Cerebellum (tissue), 4 donors: ENCODE measurements at places on chromosomes 16 and 17.

DNA sequence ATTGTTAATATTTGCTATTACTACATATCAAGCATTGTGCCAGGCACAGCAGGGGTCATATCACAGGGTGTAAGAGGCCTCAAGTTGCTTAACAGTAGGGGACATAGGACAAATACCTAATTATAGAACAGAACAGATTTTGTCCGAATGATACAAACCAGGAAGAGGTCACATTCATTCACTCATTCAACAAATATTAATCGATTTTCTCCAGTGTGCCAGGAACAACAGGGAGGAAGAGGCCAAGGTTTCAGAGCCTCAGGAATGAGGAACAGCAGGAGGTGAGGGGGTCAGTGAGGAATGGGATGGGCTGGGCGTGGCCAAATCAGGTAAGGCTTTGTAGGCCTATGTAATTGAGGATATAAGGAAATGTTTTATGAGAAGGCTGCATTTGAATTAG, 11.2 kb upstream of the CHST4 start:
- DNase-seq = no peak

GRCh38 chr16:89453501-89454321, 36.6 kb downstream of the ANKRD11 start:
- DNase-seq = no peak

DNA sequence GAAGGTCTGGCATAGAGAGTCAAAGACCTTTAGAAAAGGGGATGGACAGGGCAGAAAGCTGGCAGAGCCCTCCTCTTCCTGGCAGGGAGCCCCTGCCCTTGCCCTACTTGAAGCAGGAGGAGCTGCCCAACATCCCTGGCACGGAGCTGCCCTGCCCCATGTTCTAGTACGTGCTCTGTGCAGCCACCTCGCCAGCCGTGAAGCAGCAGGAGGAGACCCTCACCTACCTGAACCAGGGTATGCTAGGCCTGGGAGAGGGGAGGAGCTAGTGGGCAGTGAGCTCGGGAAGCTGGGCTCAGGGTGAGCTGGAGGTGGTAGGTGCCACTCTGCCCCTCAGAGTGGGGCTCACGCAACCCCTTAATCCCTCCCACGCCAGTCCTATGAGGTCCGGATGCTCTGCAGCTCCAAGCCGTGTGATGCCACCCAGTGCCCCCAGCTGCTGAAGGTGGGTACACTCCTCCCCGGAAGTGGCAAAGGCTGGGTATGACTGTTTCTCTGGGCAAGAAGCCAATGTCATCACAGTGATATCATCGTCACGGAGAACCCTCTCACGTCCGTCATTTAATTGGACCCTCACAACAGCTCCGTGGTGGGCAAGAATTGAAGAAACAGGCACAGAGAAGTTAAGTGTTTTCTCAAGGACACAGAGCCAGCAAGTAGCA, 12.7 kb upstream of the STAC2 start:
- DNase-seq = peak; percentile 43

DNA sequence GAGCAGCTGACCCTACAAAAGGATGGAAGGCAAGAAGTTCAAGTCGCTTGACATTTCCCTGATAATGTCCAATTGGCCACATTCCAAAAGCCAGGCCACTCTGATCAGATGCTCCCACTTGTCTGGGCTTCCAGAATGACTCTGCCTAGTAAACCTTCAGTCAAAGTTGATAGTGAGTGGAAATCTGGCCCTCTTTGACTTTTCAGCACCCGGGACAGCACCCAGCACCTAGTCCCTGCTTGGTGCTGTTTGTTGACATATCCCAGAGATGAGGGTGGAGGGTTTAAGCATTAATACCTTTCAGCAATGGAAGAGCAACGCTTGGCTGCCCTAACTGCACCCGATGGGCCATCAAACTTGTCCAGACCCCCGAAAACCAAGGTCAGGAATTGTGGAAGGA, 131.3 kb downstream of the AIPL1 start:
- DNase-seq = no peak

DNA sequence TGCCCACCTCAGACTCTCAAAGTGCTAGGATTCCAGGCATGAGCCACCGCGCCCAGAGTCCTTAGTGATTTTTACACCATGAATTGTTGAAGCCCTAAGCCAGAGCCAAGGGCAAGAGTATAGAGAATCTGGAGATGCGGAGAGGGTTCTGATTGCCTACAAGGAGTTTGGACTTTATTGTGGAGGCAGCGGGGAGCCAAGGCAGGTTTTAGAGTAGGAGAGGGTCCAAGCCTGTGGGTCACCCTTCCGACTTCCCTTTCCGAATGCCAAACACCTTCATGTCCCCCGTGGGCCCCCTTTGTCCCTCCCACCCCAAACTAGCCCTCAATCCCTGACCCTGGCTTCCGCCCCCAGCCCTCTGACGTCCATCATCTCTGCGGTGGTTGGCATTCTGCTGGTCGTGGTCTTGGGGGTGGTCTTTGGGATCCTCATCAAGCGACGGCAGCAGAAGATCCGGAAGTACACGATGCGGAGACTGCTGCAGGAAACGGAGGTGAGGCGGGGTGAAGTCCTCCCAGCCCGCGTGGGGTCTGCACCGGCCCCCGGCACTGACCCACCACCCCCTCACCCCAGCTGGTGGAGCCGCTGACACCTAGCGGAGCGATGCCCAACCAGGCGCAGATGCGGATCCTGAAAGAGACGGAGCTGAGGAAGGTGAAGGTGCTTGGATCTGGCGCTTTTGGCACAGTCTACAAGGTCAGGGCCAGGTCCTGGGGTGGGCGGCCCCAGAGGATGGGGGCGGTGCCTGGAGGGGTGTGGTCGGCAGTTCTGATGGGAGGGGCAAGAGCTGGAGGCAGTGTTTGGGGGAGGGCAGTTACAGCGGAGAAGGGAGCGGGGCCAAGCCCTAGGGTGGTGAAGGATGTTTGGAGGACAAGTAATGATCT, 7.1 kb downstream of the MIEN1 start:
- no peak for DNase-seq

GRCh38 chr16:57084996-57085395, 7.4 kb upstream of the CPNE2 start:
- DNase-seq = no peak

DNA sequence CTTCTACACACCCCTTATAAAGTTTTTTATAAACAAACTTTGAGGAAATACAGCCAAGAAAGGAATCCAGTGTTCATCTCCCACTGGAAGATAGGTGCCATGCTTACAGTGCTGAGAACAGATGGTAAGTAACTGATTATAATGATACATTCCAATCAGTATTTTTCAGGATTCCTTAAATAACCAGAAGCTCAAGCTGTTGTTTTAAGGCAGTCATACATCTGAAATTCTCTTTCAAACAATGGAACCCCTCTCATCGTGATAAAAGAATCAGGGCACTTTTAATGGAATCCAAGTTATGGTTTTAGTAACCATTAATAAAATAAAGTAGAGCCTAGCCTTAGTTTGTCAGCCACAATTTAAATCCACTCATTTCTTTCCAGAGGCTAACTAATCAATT, 56.1 kb upstream of the STAC2 start:
- no peak for DNase-seq

- no peak for DNase-seq
Measured at GRCh38 chr17:70120425-70120824, 45.4 kb downstream of the KCNJ16 start.

GRCh38 chr16:13892301-13892700, 27.7 kb upstream of the ERCC4 start:
- DNase-seq = no peak

GRCh38 chr17:10089196-10089804, 109.1 kb downstream of the GAS7 start:
- DNase-seq = no peak

GRCh38 chr17:75854881-75855309, 240 bp downstream of the WBP2 start:
- no peak for DNase-seq

DNA sequence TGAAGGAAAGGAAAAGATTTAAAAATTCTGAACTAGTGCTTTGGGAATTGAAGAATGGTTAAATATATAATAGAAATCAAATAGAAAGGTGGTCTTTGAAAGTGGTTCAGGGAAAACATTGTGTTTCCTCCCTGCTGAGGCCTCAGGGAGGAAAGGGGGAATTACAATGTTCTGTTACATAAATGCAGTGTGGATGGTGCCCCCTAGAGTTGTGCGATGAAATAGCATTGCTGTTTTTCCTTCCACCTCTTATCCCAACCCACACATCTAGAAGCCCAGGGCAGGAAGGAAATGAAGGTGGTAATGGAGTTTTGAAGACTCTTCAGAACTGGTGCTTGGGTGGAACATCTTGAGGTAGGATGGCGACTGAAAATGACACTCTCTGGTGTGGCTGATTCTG, 6.4 kb upstream of the TOX3 start:
- DNase-seq = no peak

DNA sequence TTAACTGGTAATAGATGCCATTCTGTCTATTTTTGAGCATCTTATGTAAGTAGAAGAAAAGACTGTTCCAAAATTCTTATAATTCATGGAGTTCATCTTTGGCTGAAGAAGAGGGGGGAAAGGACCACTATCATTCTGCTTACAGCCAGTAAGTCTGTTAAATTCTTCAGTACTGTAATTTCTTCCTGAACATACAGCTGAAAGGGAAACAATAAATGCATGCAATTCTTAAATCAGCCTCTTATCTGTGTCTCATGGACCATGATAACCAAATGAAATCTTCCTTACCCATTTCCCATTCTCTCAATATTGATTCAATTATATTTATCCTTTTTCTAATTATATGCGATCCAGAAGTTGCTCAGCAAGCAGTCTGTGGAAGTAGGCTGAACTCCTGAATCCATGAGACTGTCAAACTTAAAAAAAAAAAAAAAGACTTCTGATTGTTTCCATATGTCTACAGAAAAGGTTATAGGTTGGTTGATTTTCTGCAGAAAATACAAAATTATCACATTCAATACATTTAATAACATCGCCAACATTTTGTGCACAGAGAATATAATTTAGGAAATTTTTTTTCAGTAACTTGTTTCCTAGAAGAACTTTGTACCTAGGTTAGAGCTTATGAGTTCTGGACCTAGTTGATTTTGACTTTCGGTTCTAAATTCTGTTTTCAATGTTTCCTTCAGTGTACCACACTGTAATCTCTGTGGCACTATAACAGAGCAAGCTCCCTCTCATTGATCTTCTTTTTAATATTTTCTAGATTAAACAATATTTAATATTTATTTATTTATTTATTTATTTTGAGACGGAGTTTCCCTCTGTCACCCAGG, 1.2 kb upstream of the ABCA9 start:
- DNase-seq = no peak

- no peak for DNase-seq
Measured at GRCh38 chr17:41256291-41256685, 1.1 kb downstream of the KRTAP9-9 start.

DNA sequence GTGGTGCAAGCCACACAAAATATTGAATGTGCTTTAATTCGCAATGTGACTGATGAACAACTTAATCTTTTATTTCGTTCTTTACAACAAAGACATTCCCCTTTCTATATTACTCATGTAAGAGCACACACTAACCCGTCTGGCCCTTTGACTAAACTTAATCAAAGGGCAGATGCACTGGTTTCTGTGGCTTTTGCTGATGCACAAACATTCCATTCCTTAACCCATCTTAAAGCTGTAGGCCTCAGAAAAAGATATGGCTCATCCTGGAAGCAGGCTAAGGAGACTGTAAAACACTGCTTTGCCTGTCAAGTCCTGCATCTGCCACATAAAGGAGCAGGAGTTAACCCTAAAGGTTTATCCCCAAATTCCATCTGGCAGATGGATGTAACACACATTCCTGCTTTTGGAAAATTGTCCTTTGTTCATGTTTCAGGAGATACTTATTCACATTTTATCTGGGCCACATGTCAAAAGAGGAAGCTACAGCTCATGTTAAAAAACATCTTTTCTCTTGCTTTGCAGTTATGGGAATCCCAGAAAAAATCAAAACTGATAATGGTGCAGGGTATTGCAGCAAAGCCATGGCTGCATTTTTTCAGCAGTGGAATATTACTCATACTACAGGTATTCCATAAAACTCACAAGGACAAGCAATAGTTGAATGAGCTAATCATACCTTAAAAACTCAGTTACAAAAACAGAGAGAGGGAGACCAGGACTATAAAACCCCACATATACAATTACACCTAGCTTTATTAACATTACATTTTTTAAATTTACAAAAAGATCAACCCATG, 137.2 kb downstream of the AHSP start:
- no peak for DNase-seq

- DNase-seq = no peak
Measured at GRCh38 chr17:82653651-82654528, 5.6 kb upstream of the WDR45B start.

DNA sequence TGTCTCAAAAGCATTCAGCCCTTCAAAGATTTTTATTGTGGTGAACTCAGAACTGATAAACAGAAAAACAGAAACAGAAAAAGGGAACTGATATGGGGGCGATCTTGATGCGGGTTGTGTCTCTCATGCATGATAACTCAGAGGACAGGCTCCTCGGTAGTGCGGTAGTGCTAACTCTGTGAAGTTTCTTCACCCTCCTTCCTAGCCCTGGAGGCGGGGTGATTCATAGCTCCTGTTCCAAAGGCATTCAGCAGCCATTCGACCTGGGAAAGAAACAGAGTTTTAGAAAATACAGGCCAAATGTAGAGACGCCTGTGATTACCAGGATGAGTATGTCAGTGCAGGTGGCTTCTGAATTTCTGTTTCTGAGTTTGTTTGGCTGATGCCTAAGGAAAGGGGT, 5.5 kb upstream of the MAF start:
- no peak for DNase-seq

GRCh38 chr17:81837641-81838040, 2.8 kb upstream of the PPP1R27 start:
- no peak for DNase-seq

DNA sequence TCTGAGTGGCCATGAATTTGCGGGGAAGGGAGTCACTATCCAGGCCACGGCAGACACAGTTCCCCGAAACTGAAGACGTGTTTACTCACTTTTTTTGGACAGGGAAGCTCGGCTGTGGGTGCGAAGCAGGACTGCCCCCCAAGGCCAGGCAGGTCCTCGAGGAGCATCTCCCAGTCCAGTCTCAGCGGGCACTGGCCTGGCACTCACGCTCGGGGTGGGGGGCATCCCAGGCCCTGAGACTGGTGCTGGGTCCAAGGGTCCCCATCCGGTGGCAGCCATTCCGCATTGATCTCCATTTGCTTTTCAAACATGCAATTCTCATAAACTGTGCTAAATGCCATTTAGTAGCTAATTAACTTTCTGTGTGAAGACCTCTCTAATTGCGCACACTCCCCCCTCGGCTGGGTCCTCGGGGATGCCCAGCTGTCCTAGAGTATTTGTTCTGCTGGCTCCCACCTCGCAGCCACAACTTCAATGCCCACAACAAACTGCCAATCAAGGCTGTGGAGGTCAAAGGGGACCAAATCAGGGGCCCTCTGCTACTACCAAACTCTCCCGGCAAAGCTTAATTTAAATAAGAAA, 50.2 kb downstream of the TBC1D16 start:
- no peak for DNase-seq

- DNase-seq = no peak
Measured at GRCh38 chr16:51434567-51435198, 283.6 kb upstream of the SALL1 start.

DNA sequence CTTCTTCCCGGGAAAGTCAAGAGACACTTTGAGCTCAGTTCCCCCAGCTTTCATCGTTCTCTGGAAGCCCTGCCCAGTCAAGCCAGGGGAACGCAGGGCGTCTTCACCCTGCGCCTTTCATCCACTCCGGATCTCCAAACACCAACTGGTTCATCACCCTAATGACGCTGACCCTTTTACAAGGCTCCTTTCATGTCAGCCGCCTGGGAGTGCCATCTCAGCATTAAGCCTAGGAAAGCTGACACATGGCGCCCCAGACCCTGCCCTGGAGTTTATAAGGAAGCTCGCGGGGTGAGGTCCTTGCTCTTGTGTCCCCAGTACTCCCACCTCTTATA, 594 bp upstream of the DNAJC7 start:
- no peak for DNase-seq

GRCh38 chr17:60941028-60941427, 263.4 kb downstream of the BCAS3 start:
- DNase-seq = no peak

- DNase-seq = no peak
Measured at GRCh38 chr16:78705694-78706093, 606.2 kb downstream of the WWOX start.
